Glutamatergic neuron (in vitro differentiated cells): ENCODE measurements at places on chromosomes 4 and X.

- DNase-seq: no peak
Measured at GRCh38 chr4:158182736-158183135, 9.9 kb upstream of the GASK1B start.

GRCh38 chrX:115968436-115969252 lies 201.9 kb upstream of the AGTR2 start:
- peak; percentile 55 for DNase-seq

- peak; percentile 29 for DNase-seq
Measured at GRCh38 chrX:16870862-16871815, 977 bp upstream of the RBBP7 start.

DNA sequence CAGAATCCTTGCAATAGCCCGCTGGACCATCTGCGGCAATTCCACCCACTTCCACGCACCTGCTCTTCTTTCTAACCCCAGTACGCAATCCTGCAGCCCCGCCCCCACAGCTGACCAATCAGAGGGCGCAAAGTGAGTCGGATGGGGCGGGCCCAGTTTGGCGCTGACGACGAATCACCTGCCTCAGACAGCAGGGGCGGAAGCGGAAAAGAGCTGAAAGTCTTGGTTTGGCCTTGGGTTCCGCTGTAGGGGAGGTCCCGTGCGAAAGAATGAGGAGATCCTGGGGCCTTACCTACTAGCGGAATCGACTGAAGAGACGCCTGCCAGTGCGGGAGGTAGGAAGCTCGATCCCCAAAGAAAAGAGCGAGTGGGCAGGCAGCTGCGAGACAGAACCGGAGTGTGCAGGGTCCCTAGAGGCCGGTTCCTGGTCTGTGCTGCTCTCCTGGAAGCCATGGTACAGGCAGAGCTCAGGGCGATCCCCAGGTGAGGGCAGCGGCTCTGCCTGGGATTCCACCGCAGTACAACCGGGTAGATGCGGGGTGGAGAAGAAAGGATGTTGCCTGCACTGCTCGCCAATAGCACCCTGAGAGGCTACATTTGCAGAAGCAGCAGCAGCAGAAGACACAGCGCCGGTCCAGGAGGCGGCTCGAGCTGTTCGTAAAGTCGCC lies at the start of gene TMEM184C:
Gene TMEM184C (plus strand): TSS at position 225 of the 668 bp plus-strand sequence. CDS start 560 bp downstream, outside the sequence.
- peak; percentile 99 for DNase-seq

- DNase-seq: no peak
Measured at GRCh38 chrX:152520653-152521052, 69.5 kb upstream of the GABRA3 start.

DNA sequence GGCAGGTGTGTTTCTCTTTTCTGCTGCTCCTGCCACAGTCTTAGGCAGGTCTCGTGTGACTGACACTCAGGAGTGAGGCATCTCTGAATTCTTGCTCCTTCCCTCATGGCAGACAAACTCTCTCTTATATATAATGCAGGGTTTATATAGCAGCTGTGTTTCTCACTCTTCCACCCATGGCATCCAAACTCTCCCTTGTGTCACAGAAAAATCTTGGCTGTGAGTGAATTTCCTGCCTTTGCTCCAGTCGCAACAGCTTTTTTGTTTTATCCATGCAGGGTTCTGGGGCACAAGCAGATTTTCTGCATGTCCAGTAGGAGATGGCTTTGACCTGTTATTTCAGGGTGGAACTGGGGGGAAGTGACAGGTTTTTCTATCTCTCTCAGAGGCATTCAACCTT lies 1275.5 kb downstream of the ADGRL3 start:
- no peak for DNase-seq
